Stimulated activated CD4-positive, alpha-beta T cell treated with anti-CD3 and anti-CD28 coated beads, Interleukin-2, amount 100 ng/mL, for 4 hours (primary cell): ENCODE measurements at places on chromosomes 1 and 21.
A peak's percentile ranks its signal among the peaks of the same experiment; 100 is the strongest.

DNA sequence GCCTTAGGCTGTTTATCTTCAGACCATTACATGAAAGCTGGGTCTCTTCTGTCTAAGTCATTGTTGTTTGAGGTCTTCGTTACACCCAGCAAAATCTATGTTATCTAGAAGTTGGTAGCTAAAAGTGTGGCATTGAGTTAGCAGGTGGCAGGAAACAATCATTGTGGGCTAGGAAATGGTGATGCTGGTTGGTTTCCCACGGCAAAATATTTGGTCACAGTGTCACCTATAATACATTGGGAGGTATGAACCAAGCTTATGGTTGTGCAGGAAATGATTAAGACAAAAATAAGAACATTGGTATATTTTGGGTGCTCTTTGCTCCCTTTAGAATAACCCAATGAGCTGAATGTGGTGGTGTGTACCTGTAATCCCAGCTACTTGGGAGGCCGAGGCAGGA is 169.7 kb downstream of the TRIM33 start:
- DNase-seq, result no peak

DNA sequence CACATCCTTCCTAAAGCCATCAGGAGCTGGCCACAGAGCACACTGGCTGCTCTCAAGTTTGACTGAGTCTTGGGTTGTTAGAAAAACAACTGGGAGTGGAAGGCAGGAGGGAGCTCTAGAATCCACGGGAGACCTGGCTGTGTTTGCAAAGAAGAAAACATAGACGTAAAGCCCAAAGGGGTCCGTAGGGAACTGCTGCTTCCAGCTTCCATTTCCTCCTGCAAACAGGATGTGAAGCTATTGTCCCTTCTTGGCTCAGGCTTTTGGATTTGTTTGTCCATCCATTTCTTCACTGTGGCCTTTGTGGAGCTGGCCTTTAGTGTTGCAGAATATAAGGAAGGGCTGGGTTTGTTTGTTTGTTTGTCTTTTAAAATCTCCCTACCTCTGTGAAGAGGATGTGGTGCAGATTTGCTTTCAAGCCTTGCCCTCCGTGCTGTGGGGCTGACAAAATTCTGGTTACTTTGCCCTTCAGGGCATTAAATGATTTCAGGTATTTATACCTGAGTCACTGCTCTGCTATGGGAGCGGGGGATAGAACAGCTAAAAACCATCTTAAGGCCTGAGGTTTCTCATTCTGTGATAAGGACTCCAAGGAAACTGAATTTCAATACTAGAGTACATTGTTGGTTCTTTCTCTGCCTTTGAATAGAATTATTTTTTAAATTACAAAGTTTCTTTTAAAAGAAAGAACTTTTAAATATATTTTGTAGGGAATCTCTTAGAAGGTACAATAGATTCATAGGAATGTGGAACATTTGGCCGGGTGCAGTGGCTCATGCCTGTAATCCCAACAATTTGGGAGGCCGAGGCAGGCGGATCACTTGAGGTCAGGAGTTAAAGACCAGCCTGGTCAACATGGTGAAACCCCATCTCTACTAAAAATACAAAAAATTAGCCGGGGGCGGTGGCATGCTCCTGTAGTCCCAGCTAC is 74.3 kb downstream of the MPZL1 start:
- no peak for DNase-seq

GRCh38 chr1:19811206-19811851 is 3.8 kb downstream of the RNF186 start:
- DNase-seq, result peak; percentile 20

- no peak for DNase-seq
These were observed 32.7 kb downstream of the BMP8A start for GRCh38 chr1:39524171-39524570.

- DNase-seq, result no peak
These were observed 55.8 kb upstream of the SSBP3 start for GRCh38 chr1:54461731-54462596.

DNA sequence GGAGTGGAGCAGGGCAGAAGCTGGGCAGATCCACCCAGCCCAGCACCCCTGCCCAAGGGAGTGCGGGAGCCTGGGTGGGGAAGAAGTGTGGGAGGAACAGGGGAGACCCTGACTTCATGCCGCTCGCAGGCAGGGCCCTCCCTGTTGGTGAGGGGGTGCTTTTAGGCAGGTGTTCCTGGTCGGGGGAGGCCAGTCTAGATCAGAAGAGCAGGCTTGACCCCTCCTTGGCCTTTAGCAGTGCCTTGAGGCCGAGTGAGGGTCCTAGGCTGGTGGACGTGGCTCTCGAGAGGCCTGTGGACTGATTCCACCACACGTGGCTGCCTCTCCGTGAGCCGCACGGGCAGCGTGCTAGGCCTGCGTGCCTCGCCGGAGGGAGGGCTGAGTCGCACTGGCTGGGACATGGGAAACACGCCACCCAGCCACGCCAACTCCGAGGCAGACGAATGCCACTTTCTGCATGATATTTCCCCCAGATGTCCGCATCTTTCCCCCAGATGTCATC is 19.4 kb upstream of the COL18A1 start:
- DNase-seq, result no peak

DNA sequence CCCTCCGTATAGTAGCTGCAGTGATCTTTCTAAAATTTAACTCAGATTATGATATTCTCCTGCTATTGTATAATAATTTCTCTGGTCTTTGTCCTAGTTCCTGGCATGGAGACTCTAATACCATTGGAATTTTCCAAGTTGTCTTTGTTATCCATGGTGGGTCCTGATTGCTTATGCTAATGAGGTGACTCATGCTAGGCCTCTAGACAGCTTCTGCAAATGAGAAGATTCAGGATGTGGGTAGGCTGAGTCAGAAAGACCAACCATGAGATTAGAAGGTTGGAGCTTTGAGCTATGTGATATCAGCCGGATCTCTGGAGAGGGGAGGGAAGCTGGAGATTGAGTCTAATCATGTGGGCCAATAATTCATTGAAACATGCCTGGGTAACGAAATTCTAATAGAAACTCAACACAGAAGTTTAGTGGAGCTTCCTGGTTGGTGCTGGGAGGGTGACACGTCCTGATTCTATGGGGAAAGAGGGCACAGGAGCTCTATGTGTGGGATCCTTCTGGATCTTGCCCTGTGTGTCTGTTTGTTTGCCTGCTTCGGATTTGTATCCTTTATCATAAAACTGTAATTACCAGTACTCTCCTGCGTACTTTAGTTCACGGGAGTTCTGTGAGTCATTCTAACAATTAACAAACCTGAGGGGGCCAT is 73.2 kb upstream of the CNIH3 start:
- no peak for DNase-seq

GRCh38 chr1:100268202-100268601 is 2.2 kb downstream of the RTCA start:
- no peak for DNase-seq

DNA sequence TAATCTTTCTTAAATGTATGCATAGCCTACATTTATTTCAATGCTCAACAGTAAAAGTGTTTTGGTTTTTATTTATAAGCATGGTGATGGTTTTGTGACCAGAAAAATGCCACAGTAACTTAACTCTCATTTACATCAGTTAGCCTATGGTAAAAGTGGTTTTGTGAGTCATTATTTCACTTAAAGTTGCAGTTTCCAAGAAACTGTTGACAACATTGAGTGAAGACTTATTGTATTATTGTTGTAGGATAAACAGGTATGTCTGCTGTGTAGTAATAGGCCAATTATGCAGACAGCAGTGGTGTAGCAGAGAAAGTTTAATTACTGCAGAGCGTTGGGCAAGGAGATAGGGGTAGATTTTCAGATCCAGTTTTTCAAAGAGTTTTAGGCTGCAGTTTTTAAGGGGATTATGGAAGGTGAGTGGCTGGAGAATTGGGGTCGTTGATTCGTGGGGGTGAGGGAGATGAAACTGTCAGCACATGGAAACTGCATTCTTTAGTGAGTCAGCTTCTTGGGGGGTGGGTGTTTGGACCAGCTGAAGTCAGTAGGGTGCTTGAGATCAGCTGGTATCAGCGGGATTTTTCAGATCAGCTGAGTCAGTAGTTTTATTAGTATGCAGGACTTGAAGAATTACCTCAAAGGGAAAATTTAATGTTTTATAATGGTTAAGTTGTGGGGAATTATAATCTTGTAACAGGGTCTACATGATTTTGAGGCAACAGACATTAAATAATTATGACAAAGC is 168.7 kb upstream of the FMN2 start:
- no peak for DNase-seq

DNA sequence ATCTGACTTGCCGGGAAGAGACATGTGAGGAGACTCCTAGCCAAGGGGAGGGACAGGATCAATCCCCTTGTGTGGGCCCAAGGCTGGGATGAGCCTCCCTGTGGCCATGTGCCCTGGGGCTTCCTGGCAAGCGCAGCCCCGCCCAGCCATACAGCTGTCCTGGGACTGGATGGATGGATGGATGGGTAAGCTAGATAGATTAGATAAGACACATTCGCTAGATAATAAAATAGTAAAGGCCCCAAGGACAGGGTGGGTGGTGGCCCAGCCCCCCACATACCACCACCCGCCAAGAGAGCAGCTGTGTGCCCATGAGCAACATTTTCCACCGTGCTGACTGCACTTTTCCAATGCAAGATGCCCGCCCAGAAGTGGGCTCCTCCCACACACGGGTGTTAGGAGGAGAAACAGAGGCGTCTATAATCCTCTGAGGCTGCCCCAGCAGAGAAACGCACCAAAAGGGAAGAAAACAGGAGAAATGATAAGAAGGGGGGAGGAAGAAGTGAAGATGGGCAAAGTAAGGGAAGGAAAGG is 25.1 kb downstream of the ZBTB17 start:
- peak; percentile 88 for DNase-seq

DNA sequence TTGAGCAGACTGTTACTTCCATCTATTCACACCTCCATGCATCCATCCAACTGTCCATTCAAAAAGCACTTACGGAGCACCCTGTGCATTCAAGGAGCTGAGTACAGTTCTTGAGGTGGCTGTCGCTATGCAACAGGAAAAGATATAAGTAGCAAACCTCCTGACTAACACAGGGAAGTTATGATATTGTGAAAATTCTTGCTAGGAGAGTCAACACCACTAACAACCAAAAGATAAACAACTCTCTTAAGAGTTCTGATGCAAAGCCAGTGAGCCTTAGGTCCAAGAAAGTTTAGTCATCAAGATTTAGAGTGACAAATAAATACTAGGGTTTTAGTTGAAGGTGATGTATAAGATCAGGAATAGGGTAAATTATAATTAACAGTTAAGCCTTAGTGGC is 44.5 kb upstream of the TRIM45 start:
- no peak for DNase-seq

GRCh38 chr1:111743679-111744101 is 4.5 kb upstream of the INKA2 start:
- DNase-seq, result no peak

DNA sequence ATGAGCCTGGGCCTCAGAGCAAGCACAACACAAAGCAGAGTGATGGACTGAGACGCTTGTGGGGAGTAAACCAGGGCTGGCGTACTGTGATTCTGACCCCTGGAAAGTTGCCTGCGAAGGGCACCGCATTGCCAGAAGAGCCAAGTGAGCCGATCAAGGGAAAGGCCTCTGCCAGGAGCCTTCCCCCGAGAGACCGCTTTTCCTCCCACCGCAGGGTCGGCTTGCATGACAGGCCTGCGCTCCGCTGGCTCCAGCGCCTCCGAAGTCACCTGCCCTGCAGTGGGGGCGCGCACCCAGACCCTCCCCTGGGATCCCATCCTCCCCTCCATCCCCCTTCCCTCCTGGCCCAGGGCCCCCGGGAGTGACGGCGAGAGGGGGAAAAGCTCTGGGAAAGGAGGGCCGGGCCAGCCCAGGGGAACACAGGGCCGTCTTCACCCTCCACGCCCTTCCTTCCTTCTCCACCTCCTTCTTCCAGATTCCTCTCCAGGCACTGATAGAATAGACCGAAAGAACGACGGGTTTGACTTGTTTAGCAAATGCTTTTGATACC is 165.0 kb downstream of the TRIM33 start:
- no peak for DNase-seq

GRCh38 chr1:39082811-39083576 is 56.8 kb downstream of the NDUFS5 start:
- no peak for DNase-seq

DNA sequence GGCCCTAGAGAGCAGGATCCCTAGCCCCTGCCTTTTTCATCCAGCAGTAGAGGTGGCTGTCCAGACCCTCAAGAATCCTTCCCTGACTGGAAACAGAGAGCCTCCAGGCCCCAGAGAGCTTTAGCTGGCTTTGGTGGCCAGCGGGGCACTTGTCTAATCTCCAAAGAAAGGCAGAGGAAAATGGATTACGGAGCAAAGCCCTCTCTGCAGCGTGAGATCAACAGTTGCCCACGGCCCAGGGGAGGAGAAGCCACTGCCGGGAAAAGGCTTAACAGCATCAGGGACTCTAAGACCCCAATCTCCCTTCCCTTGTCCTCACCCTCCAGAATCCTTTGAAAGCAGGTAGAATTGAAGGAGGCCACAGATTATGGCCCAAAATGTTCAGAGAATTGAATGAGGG is 35.8 kb upstream of the GRIK3 start:
- no peak for DNase-seq
